ENCODE measurements at places on chromosomes 11 and 22. TPM values are rescaled to one million over a fixed set of nuclear protein-coding genes. Genes with fewer than 3 reads are reported as not detected.

Gene CHADL
- total RNA-seq, result 0.36 TPM

Gene RAB30
- 17.2 TPM for total RNA-seq

Gene THY1
- total RNA-seq, result 2.4 TPM

Gene C11orf24
- 64.9 TPM for total RNA-seq

Gene ANKK1
- not detected for total RNA-seq

Gene MUC6
- total RNA-seq, result not detected

Gene CRYBB3
- not detected for total RNA-seq

Gene RNF214
- total RNA-seq, result 8.6 TPM

Gene PGA4
- not detected for total RNA-seq

Gene NTM
- 12.0 TPM for total RNA-seq

Gene APOA4
- total RNA-seq, result not detected

Gene ADM
- total RNA-seq, result 10.0 TPM

Gene FAU
- total RNA-seq, result 187 TPM

Gene RGL4
- not detected for total RNA-seq

Gene NNMT
- 629 TPM for total RNA-seq

Gene MMP8
- total RNA-seq, result 18.9 TPM

Gene GLYAT
- total RNA-seq, result not detected

Gene AGBL2
- total RNA-seq, result 11.0 TPM

Gene RTN4RL2
- total RNA-seq, result 0.67 TPM

Gene ZBTB16
- under 0.01 TPM for total RNA-seq

Gene BCO2
- total RNA-seq, result 0.77 TPM

Gene OR4A16
- not detected for total RNA-seq

Gene MRPL40
- 56.3 TPM for total RNA-seq

Gene EXPH5
- under 0.01 TPM for total RNA-seq

Gene CPT1B
- 12.8 TPM for total RNA-seq
